ENCODE measurements at places on chromosomes 3 and 15.

GRCh38 chr3:162141272-162141791 lies 644.7 kb downstream of the OTOL1 start:
- DNase-seq: no peak

DNA sequence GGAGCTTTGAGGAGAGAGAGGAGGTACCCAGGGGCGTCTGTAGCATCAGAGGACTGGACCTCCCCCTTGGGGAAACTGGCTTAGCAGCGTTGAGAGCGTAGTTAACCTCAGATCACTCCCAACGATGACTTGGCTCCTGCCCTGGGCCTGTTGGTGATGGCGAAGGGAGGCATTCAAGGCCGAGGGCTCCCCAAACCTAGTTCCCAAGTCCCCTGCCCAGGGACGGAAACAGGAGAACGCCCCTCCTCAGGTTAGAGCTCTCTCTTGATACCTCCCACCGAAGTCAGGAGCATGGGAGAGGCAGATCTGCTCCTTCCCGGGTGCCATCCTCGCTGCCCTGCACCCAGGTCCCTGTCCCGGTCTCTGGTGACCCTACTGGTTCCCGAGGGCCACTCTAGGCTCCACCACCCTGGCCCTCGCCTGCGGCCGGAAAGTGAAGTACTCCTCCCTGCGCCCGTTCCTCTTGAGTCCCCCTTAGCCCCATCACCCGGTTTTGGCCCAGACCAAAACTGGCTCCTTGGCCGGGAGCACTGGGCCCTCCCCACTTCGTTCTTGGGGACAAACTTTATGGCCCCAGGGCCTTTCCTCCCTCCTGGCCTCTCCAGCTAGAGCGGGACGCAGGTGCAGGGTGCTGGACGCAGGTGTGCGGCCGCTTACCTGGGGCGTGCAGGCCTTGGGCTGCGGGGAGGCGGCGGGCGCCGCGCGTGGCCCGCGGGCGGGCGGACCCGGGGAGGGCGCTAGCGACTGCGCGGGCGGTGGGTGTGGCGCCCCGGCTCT lies 2.6 kb upstream of the SKOR1 start:
- no peak for DNase-seq

- DNase-seq: no peak
These were observed 10.5 kb upstream of the SCAANT1 start for GRCh38 chr3:63922491-63923199.

DNA sequence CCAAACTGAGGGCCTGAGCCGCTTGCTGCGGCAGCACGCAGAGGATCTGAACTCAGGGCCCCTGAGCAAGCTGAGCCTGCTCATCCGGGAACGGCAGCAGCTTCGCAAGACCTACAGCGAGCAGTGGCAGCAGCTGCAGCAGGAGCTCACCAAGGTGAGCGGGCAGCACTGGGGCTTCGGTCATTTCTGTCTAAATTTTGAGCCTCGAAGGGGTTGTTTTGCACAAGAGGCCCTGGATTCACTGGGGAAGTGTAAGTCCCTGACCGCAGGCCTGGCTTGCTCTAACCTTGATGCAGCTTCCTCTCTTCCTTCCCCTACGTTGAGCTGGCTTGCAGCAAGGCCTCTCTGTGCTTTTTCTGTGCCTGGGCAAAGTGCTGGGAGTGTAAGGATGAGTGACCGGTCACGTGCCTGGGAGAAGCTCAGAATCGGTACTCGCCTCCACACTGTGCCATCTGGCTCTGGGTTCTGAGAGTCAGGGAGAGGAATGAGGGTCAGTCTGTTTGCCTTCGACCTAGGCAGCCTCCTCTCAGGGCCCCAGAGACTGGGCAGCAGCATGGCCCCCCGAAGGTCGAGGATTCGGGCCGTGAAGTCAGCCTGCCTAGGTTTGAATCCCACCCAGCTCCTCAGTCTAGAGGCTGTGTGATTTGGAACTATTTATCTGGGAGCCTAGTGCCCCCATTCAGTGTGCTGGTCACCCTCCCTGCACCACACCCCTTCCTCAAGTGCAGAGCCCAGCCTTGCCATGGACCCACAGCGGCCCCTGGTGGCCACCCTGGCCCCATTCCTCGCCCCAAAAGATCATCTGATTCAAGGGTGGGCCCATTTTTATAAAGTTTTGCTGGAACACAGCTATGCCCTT lies 1.4 kb downstream of the FES start:
- DNase-seq: peak; percentile 69

DNA sequence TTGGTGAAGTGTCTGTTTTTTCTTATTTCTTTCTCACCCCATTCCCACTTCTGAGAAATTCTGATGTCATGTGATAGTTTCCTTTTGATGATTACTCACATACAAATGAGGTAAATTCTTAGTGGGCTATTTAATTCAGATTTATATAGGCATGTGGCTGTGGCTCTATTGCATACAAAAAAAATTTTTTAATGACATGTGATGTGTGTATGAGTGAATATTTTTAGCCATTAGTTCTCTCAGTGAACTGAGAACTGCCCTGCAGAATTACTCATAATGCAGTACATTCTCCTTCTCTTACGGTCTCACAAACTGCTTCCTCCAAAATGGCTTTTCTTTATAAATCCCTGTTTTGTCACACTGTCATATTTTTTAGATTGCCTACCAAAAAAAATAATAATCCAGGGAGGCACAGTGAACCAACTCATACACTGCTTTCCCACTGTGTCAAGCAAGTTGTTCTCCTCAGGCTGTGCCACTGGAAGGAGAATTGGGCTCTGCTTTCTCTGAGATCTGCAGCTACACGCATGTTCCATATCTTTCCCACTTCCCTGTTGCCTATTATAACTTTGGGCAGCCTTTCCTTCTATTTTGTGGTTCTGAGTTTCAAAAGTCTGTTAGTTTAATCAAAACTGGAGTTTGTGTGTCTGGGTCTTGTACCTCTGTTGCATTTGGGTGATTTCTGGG lies 415.7 kb upstream of the THBS1 start:
- no peak for DNase-seq

- no peak for DNase-seq
These were observed 113.8 kb downstream of the FRMD5 start for GRCh38 chr15:44081026-44082013.

- no peak for DNase-seq
These were observed 63.6 kb upstream of the MBNL1 start for GRCh38 chr3:152205097-152205593.
